ENCODE measurements at places on chromosomes 5 and 9.

- no peak for DNase-seq
Observed at GRCh38 chr9:79572032-79572607, 355 bp downstream of the TLE4 start.

DNA sequence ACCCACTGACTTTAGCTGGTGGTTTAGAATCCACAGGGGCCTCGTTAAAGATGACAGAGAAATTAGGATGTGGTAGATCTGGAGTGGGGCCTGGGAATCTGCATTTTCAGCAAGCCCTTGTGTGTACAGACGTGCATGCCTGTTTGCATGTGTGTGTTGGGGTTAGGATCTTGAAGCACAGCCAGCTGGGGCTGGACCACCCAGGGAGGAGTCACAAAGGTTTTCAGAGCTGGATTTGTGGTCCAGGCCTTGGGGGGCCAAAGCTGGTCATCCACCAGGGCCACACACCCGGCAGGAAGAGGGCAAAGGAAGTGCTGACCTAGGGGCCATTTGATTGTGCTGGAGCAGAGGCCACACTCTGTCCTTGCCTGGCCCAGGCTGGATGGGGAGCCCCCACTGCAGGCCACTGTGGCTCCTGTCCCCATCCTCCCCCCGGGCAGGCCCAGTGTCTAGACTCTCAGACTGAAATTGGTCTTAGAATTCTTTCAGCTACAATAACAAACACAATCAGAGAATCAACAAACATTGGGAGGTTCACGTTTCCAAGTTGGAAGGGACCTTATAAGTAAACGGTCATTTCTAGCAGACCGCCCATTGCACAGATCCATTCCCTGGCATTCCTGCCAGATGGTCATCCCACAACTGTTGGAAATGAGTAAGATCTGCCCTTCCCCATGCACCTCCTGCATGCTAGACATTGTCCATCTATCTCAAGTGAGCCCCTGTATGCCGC is 10.3 kb downstream of the CDX1 start:
- DNase-seq = no peak

DNA sequence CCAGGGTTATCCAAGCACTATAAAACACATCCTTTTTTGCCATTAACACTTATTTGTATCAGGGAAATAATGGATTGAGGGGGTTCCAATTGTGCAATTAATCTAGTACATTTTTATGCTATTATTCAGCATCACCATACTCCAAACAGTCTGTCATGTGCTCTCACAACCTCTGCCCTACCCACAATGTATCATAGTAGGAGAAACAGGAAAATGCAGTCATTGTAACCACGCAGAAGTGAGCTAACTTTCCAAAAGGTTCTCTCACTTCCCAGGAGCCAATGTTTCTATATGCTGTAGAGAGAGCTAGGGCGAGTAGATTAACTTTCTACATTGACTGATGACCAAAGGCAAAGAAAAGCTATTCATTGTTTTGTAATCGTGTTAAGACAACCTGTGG is 29.8 kb downstream of the DAB2 start:
- DNase-seq = no peak

- DNase-seq = no peak
Observed at GRCh38 chr5:158642879-158643278, 456.8 kb downstream of the EBF1 start.

GRCh38 chr5:8557728-8558127 is 688.8 kb downstream of the MTRR start:
- DNase-seq = no peak

- DNase-seq = no peak
Observed at GRCh38 chr5:152472083-152472482, 67.0 kb upstream of the NMUR2 start.

DNA sequence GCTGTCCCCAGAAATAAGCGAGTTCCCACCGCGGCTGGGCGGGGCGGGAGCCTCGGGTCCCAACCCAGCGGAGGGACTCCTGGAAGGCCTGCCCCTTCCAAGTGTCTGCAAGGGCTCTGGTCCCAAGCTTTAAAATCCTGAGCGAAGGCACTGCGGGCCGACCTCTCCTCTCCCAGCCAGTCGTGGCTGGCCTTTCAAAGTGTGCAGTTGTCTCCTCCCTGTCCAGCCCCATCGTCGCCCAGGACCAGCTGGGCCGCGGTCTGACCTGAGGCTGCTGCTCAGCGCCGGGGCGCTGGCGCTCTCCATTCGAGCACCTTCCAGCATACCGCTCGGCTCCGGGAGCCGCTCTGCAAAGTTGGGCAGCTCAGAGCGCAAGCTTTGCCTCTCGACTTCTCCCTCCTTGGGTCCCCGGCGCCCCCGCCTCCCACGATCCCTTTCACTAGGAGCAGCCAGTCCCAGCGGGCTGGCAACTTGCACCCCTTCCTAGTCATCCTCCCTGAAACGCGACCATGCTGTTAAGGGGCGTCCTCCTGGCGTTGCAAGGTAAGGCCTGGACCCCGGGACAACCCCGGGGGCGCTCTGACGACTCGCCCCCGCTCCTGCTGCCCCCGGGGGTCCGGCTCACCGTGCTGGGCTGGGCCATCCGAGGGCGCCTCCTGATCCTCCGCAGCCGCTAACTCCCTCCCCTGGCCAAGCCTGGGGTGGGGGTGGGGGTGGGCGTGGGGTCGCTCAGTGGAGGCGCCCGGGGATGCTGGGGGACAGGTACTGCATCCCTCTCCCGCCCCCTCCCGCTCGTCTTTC is at the start of gene MAMDC2:
TSS of gene MAMDC2 (plus strand) at position 160 of the 801 bp plus-strand sequence. CDS start at position 510, 350 bp downstream.
- DNase-seq = no peak

DNA sequence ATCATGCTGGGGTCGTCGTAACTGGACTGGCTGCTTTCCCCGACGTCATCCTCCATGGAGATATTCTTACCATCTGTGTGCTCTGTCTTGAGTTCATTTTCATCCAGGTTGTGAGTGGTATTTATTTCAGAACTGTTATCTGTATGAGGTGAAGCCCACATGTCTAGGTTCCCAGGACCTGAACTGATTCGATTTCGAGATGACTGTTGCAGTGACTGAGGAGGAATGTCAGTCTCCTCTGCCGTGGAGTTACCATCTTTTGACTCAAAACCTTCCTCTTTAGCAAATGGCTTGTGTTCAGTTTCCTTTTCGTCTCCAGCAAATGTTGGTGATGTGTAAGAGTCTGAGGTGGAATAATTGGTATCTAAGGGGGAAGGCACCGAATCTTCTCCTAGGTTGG is 55.2 kb upstream of the PCA3 start:
- no peak for DNase-seq

DNA sequence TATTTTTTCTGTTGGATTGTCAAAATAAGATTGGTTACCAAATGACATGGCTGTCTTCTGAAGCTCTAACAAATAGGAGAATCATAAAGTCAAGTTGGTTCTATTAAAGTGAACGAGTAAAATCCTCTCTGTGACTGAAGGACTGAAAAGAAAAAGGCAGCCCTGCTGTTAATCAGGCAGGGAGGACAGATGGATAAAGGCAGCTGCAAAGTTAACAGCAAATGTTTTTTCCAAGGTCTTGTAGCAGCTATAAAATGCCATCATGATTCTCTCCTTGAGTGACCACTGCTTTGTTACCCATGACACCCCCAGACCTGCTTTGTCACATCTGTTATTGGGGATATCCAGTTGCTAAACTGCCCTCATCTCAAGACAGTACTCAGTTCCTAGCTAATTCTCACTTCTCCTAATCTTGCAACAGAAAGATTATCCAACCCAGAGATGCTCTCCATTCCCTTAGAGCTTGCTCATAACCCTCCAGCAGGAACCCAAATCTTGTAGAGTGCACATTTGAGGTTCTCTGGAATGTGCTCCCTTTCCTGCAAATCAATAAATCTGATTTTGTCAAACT is 89.7 kb upstream of the PARP8 start:
- DNase-seq = no peak

DNA sequence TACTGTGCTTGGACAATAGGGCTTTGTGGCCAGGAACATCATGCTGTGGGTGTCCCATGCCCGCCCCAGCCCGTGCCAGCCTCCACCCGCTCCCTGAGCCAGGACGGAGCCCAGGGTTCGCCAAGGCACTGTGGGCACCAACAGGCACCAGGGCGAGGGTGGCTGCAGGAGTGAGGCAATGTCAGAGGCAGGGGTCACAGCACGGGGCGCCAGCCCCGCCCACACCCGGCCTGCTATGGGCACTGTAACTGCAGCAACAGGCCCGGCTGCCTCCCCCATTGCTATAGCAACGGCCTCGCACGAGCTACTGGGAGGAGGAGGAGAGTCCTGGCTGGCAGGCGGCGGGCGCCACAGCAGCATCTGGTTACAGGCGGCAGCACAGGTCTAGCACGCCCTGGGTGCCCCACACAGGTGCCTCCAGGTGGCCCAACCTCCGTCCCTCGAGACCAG is 2.5 kb downstream of the ABCA2 start:
- DNase-seq = no peak

DNA sequence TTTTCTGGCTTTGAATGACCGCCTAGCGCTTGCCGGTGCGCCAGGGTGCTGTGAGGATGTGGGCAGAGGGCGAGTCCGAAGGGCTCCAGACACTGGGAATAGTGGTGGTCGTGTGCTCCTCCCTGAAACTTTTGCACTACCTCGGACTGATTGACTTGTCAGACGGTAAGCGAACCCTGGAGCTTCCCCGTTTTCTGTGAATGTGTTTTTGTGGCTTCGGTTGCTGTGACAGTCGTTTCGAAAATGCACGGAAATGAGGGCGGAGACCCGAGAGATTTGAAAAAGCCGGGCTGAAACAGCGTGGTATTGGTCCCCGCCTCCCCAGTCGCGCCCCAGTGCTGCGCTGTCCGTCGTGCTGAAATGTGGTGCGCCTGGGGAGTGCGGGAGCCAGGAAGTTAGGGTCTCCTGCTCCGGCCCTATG is 102.5 kb upstream of the GABRP start:
- DNase-seq = peak; percentile 20

DNA sequence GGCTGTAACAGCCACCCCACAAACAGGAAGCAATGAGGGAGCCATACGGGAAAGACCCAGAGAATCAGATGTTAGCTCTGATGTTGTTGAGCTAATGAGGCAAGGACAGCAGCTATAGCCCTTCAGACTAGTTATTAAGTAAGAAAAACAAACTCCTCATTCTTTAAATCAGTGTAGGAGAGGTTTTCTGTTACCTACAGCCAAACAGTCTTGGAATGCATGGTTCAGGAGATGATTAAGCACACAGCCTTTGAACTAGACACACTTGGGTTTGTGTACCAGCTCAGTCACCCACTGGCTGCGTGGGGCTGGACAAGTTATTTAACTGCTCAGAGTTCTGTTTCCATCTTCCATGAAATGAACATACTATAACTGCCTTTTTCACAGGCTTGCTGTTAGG is 68.1 kb downstream of the SPOCK1 start:
- no peak for DNase-seq

DNA sequence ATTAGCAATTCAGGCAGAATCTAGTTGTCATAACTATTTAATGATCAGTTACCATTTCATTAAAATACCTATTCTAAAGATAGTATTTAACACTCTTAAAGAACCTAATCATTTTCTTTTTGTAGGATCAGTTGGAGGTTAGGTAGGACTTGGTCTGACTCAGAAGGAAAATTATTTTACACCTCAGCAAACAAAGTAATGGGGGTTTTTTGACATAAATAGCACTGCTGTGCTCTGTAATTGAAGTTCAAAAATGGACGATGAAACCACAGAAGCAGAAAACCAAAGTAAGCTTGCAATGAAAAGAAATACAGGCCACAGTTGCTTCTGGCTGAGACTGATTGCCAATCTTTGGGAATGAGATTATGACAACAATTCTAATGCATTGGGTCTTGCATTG is 187.0 kb upstream of the TRPM3 start:
- no peak for DNase-seq

DNA sequence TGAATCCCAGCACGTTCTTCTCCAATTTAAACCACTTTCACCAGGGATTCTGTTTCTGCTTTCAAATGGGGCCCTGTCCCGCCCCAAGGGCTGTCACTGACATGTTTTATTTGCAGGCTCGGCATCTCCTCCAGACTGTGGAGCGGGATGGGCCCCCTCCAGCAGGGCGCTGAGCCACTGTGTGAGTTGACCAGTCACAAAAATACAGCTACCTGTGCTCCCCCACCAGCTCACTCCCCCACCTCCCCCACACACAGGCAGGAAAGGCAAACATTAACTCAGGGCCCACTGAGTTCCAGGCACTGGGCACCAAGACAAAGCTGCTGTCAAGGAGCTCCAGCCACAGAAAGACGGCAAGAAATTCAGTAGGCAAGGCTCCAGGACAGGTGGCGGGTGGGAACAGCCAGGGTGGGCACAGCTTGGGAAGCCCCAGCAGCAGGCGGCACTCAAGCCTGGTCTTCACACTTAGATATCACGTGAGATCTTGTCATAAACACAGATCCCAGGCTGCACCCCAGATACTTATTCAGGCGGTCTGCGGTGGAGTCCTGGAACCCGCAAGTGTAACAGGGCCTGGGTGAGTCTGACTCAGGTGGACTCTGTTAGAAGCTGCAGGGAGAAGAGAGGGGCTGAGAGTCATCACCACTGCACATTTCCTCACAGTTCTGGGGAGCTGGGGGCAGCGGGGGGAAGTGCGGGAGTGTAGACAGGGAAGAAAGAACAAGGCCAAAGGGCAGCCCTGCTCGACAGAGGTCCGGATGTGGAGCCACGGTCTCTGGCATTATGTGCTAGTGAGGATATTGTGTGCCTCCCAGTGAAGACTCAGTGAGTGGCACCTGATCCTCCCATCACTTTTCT is 44.7 kb downstream of the OR2V1 start:
- no peak for DNase-seq

GRCh38 chr5:38663249-38663648 is 106.8 kb upstream of the LIFR start:
- no peak for DNase-seq

DNA sequence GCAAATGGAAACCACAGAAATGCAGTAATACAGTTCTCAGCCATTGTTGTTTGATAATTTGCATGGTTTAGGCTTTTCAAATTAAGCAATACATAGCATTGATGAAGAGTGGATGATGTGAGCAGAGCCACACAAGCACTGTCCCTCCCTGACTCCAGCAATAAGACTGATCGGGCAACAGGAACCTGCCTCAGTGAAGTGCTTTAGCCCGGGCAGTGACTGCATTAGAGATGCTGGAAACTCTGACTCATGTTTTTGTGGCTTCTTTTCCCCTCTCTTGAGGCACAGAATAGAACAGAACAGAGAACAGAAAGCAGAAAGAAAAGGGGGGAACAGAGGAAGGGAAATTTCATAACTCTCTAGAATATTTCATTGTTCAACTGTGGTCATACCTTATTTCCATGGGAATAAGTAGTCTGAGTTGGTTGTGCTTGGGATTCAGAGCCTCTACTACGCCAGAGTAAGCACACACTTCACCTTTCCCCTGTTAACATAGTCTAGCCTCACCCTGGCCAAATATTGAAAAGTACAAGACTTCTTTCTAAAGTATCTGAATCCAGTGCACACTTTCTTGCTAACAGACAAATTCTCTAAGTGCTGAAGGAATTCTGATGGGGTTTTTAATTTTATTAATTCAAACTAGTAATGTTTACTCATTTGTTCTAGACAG is 164.8 kb upstream of the VCAN start:
- DNase-seq = no peak

DNA sequence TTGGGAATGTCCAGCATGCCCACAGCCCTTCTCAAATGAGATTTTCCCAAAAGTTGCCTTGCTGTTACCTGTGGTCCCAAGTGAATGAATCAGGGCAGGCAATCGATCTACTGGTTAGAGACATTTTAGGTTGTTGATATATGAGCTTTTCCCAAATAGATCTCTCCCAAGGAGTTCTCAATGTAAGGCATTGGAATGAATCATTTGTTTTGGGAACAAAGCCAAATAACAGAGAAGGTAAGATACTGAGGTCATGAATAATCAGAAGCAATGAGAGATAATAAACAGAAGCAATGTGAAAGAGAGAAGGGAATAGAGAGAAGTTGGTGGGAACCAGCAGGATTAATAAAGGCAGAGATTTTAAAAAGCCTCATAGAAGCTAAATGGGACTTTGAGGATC is 93.6 kb upstream of the FER start:
- no peak for DNase-seq

All from activated naive CD4-positive, alpha-beta T cell treated with anti-CD3 and anti-CD28 coated beads, Interleukin-2, amount 50 U/mL, for 16 hours (primary cell).